ENCODE measurements at places on chromosomes 1 and 21.

GRCh38 chr1:116738673-116739370 lies 15.4 kb upstream of the CD2 start:
- no peak for DNase-seq

DNA sequence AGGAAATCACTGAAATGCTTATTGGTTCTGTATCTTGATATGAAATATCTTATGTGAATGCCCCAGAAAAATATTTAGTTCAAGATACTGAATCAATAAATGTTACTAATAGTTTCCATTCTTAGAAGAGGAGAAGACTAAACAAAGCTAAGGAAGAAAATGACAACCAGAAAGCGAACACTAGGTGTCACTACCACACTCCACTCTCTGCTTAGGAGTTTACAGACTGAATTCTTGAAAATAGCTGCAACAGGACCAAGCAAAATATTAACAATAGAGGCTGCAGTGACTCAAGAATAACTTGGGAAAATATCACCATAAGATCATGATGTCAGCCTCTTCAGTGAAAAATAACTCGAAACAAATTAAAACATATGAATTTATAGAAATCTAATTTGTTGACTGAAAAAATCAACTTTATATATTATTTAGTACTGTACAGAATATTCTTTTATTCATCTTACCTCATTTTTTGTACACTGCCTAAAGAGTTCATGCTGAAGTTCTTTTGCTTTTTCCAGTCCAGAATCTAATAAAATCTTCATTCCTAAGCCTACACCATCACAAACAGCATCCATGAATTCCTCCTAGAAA lies 61.6 kb downstream of the KIF14 start:
- peak; percentile 54 for DNase-seq

DNA sequence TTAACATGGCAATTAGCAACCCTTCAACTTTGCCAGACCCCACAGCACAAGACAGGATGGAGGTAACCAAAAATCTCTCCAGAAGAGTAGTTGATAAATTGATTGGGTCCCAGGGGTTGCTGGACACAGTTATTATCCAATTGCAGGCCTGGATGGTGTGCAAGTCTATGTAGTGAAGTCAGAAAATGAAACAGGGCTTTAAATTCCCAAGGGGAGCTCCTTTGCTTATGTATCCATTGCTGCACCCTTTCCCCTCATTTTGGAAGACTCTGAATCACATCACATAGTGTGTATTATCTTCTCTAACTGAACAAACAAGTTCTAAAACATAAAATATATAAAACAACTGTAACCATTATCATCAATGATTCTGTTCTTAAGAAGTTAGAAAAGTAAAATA lies 550.2 kb downstream of the LMO4 start:
- no peak for DNase-seq

GRCh38 chr1:67716800-67717199 lies 31.8 kb downstream of the GADD45A start:
- DNase-seq, result no peak

GRCh38 chr1:193062698-193063463 lies 3.5 kb downstream of the RO60 start:
- no peak for DNase-seq

- DNase-seq, result no peak
These were observed 731.6 kb downstream of the MATN1 start for GRCh38 chr1:29991815-29992214.

DNA sequence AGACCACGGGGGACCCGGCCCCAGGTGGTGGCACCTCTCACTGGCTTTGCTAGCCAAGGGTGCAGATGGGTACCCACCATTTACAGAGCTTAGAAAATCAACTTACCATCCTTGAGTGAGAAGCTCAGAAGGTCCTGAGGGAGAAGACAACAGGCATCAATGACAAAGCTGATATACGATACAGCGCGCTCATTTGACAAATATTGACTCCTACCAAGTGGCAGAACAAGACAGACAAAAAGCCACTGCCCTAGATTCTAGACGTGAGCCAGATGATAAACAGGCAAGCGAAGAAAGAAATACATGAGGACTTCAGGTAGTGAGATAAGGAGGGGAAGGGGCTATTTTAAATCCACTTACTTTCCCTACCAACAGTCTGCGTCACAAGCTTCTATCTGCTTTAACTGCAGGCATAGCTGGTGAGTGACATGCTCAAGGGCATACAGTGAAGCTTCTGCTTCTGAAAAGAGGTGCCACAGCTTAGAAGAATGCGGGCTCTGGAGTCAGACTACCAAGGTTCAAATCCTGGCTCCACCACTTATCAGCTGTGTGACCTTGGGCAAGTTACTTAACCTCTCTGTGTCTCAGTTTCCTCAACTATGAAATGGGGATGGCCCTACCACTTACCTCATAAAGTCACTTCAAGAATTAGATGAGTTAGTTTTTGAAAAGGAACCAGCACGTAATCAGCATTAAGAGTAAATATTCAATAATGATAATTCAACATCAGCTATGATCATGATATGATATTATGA lies 29.1 kb downstream of the TMCO4 start:
- no peak for DNase-seq

DNA sequence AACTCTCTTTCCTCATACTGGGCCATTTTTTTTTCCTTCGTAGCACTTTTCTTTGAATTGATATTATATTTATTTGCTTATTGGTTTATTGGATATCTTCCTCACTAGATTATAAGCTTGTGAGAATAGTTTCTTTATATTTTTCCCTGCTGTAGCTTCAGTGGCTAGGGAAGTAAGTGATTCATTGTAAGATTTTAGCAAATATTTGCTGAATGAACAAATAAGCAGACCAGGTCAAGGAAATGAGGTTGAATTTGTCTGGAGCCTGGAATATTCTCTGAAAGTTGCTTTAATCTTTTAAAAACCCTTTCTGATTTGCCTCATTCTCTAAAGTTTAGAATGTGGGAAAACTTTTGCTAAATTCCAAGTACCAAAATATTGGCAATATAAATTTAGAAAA lies 80.2 kb downstream of the RABGAP1L start:
- DNase-seq, result no peak

DNA sequence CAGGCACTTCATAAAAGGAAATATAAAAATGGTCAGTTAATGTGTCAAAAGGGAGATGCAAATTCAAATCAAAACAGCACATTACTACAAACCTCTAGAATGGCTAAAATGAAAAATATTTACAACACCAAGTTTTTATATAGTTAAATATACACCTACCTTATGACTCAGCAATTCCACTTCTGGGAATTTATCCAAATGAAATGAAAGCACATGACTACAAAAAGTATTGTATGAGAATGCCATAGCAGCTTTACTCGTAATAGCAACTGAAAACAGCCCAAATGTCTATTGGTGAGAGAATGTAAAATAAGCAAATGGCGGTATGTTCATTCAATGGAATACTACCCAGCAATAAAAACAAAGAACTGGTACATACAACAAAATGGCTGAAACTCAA lies 175.8 kb upstream of the SPAG17 start:
- DNase-seq, result peak; percentile 61
